ENCODE measurements at places on chromosomes 11 and 22. TPM values are rescaled to one million over a fixed set of nuclear protein-coding genes. Genes with fewer than 3 reads are reported as not detected.
A peak's percentile ranks its signal among the peaks of the same experiment; 100 is the strongest.

The SYCE3 gene
- not detected for polyA plus RNA-seq

DNA sequence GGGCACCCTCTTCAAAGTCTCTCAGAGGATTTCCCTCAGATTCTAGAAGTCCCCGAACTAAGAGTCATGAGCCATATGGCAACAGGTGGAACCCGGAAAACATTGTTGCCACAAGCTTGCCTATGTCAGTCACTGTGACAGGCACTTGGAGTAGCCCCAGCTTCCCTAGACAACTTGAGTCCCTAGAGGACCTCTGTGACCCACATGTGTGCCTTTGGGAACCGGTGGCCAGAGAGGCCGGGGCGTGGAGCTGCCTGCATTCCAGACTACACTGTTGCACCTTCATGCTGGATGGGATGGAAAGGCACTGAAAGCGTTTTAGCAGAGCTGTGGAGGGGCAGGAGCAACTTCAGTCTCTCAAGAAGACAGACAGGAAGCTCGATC, 12.1 kb downstream of the SLC37A2 start:
- no peak overlapping the region for H3K27ac ChIP-seq
- H3K4me1 ChIP-seq = peaks cover 39% of the 10 kb centered on the region
- H3K27me3 ChIP-seq = no peaks in the 10 kb centered on the region
- no peak for DNase-seq

- H3K27me3 ChIP-seq = no peaks in the 10 kb centered on the region
- DNase-seq = no peak
- no peak overlapping the region for H3K4me3 ChIP-seq
- H3K27ac ChIP-seq = no peak overlapping the region
Measured at GRCh38 chr11:78698612-78699011, 123.9 kb upstream of the NARS2 start.

- H3K36me3 ChIP-seq = no peaks in the 10 kb centered on the region
- no peak overlapping the region for H3K27ac ChIP-seq
Measured at GRCh38 chr11:23851216-23851615, 645.6 kb upstream of the LUZP2 start.

DNA sequence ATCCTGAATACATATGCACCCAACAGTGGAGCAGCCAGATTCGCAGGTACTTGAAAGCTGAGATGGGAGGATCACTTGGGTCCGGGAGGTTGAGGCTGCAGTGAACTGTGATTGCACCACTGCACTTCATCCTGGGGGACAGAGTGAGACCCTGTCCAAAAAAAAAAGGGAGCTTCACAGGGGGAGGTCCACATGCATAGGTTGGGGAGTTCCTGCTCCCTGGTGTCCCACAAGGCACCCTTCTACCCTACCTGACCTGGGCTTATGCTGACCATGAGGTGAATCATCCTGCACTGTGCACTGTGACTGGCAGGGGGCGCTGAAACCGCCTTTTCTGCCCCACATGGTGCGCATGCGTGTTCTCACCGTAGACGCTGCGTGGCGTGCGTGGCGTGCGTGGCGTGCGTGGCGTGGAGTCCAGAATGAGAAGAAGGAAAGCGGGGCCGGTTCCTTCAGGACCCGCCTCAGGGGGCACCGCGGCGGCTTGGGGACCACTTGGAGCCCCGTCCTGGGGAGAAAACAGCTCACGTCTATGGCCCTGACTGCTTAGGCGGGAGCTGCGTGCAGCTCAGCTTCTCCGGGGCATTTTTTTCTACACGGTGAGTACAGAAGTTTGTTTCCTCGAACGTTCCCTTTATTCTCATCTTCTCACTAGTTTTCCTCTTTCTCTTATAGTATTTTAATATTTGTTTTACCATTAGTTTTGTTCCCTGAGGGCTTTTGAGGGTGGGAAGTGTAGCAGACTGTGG, 116.6 kb upstream of the GRK3 start:
- H3K27ac ChIP-seq = peak overlapping the region; percentile 70
- no peaks in the 10 kb centered on the region for H3K4me1 ChIP-seq
- no peaks in the 10 kb centered on the region for H3K36me3 ChIP-seq
- DNase-seq = peak; percentile 84
- peak overlapping the region; percentile 83 for H3K4me3 ChIP-seq
- H3K27me3 ChIP-seq = no peaks in the 10 kb centered on the region

The OR4A47 gene
- not detected for polyA plus RNA-seq

DNA sequence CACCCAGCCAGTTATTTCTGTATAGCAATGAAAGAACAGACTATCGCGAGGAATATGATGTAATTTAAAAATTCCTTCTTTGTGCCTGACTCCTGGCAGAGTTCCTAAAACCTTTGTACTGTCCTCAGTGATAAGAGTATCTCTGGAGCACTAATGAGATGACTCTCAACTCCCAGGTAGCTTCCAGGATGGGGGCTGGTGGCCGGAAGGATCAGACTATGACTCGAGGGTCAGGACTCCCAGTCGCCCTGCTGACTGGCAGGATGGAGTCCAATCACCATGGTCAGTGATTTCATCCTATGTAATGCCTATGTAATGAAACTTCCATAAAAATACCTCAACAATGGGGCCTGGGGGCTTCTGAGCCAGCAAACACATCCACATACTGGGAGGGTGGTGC, 135.1 kb downstream of the SHANK2 start:
- DNase-seq = no peak
- H3K36me3 ChIP-seq = no peaks in the 10 kb centered on the region
- peaks cover 2% of the 10 kb centered on the region for H3K27me3 ChIP-seq
- peaks cover 8% of the 10 kb centered on the region for H3K4me1 ChIP-seq
- no peak overlapping the region for H3K27ac ChIP-seq

The SCGB2A2 gene
- not detected for polyA plus RNA-seq

The OR51B5 gene
- polyA plus RNA-seq = not detected

- DNase-seq = peak; percentile 88
- peaks cover 27% of the 10 kb centered on the region for H3K36me3 ChIP-seq
- H3K27me3 ChIP-seq = no peaks in the 10 kb centered on the region
- peak overlapping the region; percentile 84 for H3K27ac ChIP-seq
- H3K4me1 ChIP-seq = peaks cover 72% of the 10 kb centered on the region
- H3K4me3 ChIP-seq = peak overlapping the region; percentile 50
Measured at GRCh38 chr22:40436505-40437431, 66.4 kb downstream of the SGSM3 start.

DNA sequence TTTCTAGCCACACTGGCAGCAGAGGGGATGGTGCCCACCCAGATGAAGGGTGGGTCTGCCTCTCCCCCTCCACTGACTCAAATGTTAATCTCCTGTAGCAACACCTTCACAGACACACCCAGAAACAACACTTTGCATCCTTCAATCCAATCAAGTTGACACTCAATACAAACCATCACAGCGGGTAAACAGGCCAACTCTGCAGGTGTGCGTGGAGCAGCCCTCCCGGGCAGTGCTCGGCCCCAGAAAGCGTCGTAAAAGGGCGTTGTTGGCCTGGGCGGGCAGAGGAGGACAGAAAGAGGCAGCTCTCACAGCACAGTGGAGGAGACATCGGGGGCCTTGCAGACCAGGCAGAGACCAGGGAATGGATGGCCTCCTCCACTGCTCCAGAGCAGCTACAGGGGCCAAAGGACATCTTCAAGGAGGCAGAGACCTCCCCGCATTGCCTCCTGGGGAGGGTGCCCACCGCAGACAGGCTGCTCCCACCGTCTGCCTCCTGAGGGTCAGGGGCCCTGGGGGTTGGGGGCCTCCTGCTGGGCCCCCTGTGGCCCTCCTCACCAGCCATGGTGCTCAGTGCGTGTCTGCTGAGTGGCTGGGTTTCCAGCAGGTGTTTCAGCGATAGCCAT, 56.1 kb upstream of the FADD start:
- H3K27ac ChIP-seq = no peak overlapping the region
- no peak for DNase-seq
- H3K4me3 ChIP-seq = no peak overlapping the region
- peaks cover 3% of the 10 kb centered on the region for H3K27me3 ChIP-seq

DNA sequence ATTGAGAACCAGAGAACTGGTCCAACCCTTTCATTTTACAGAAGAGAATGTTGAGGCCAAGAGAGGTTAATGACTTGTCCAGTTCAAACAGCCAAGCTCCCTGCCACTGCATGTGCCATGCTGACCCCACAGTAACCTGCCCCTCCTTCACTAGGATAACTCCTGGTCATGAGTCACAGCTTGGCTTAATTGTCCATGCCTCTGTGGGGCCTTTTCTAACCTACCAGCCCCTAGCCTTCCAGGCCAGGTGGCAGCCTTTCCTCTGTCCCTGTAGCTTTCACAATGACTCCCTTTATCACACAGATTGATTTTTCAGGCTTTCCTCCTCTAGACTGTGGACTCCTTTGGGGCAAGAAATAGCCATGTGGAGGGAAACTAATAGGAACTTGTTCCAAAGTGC, 97.2 kb downstream of the PIWIL4 start:
- peaks cover 2% of the 10 kb centered on the region for H3K27me3 ChIP-seq
- no peaks in the 10 kb centered on the region for H3K4me1 ChIP-seq
- H3K36me3 ChIP-seq = no peaks in the 10 kb centered on the region
- no peak for DNase-seq
- no peak overlapping the region for H3K4me3 ChIP-seq

The RAG1 gene
- polyA plus RNA-seq = not detected

GRCh38 chr11:80330264-80330663, 889.4 kb upstream of the TENM4 start:
- no peak overlapping the region for H3K4me3 ChIP-seq
- no peak overlapping the region for H3K27ac ChIP-seq
- DNase-seq = no peak
- no peaks in the 10 kb centered on the region for H3K27me3 ChIP-seq
- no peaks in the 10 kb centered on the region for H3K36me3 ChIP-seq
- no peaks in the 10 kb centered on the region for H3K4me1 ChIP-seq

DNA sequence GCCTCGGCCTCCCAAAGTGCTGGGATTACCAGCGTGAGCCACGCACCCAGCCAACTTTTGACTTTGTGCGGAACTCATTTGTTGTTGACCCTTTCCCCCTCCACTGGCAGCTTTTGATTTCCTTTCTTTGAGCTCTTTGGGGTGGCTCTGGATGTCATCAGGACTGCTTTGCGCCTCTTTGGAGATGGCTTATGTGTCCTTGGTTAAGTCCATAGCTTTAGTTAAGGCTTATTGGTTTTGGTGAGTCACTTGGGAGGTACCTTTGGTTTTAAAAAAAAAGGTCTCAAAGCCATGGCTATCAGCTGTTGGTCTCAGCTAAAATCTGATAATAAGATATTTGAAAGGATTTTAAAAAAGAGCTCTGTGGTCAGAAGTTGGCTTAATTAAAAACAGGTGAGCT, 5.1 kb upstream of the ARSA start:
- no peak overlapping the region for H3K4me3 ChIP-seq
- no peak for DNase-seq
- H3K27me3 ChIP-seq = no peaks in the 10 kb centered on the region
- H3K27ac ChIP-seq = no peak overlapping the region
- peaks cover 5% of the 10 kb centered on the region for H3K4me1 ChIP-seq
- H3K36me3 ChIP-seq = no peaks in the 10 kb centered on the region

- H3K4me3 ChIP-seq = no peak overlapping the region
- no peaks in the 10 kb centered on the region for H3K4me1 ChIP-seq
- DNase-seq = no peak
- no peak overlapping the region for H3K27ac ChIP-seq
Measured at GRCh38 chr11:87256694-87257340, 219.1 kb downstream of the TMEM135 start.

The TREH gene
- not detected for polyA plus RNA-seq

DNA sequence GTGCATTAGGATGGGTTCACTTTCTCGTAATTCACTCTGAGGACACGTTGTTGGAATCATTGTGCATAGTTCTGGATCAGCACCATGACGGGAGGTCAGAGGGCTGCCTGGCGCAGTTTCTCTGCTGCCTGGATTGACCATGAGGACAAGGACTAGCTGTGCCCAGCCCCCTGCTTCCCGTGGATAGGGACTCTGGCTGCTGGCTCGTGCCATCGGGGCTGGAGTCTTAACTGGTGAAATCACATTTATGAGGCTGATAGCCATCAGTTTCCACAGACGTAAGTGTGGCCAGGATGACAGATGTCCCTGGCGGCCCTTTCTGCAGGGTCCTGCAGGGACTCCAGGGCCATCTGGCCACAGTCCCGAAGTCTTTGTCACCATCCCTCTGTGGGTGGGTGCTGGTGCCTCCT, 24.1 kb upstream of the GRAMD4 start:
- H3K4me1 ChIP-seq = peaks cover 21% of the 10 kb centered on the region
- no peak overlapping the region for H3K27ac ChIP-seq
- no peaks in the 10 kb centered on the region for H3K27me3 ChIP-seq
- H3K36me3 ChIP-seq = no peaks in the 10 kb centered on the region

GRCh38 chr11:67671211-67671520, 3.3 kb downstream of the ALDH3B2 start:
- no peaks in the 10 kb centered on the region for H3K36me3 ChIP-seq
- no peak overlapping the region for H3K4me3 ChIP-seq
- DNase-seq = no peak

The TNKS1BP1 gene
- polyA plus RNA-seq = 2.1 TPM

- DNase-seq = no peak
- no peak overlapping the region for H3K4me3 ChIP-seq
- H3K27me3 ChIP-seq = no peaks in the 10 kb centered on the region
- H3K27ac ChIP-seq = no peak overlapping the region
- peaks cover 6% of the 10 kb centered on the region for H3K36me3 ChIP-seq
- no peaks in the 10 kb centered on the region for H3K4me1 ChIP-seq
Measured at GRCh38 chr22:40324468-40325305, 21.6 kb upstream of the ADSL start.

DNA sequence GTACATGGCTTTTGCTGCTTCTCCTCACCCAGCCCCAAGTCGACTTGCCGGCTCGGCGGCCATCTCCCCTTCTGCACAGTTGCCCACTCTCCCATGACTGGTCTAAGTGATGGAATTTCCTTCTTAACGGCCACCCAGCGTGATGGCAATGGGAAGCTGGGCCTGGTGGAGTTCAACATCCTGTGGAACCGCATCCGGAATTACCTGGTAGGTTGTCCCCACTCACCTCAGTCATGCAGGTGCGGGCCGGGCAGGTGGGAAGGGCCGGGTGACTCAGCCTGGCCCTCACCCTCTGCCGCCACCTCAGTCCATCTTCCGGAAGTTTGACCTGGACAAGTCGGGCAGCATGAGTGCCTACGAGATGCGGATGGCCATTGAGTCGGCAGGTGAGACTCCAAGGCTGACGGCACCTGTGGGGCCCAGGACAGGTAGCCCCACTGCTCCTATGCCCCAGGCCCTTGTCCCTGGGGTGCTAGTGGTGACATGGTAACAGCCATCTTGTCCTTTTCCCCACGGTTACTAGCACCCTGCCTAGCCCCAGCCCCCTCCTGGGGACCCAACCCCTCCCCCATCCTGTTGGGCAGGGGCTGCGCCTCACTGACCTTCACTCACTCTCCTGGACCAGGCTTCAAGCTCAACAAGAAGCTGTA, 28.1 kb downstream of the CAPN1 start:
- no peak overlapping the region for H3K27ac ChIP-seq
- H3K4me1 ChIP-seq = peaks cover 7% of the 10 kb centered on the region
- no peak overlapping the region for H3K4me3 ChIP-seq
- peaks cover 2% of the 10 kb centered on the region for H3K36me3 ChIP-seq
- no peaks in the 10 kb centered on the region for H3K27me3 ChIP-seq

The GRAP2 gene
- 60.2 TPM for polyA plus RNA-seq

The YAP1 gene
- polyA plus RNA-seq = not detected

All from GM12878 (cell line).